ENCODE measurements at places on chromosomes 7 and 10.

DNA sequence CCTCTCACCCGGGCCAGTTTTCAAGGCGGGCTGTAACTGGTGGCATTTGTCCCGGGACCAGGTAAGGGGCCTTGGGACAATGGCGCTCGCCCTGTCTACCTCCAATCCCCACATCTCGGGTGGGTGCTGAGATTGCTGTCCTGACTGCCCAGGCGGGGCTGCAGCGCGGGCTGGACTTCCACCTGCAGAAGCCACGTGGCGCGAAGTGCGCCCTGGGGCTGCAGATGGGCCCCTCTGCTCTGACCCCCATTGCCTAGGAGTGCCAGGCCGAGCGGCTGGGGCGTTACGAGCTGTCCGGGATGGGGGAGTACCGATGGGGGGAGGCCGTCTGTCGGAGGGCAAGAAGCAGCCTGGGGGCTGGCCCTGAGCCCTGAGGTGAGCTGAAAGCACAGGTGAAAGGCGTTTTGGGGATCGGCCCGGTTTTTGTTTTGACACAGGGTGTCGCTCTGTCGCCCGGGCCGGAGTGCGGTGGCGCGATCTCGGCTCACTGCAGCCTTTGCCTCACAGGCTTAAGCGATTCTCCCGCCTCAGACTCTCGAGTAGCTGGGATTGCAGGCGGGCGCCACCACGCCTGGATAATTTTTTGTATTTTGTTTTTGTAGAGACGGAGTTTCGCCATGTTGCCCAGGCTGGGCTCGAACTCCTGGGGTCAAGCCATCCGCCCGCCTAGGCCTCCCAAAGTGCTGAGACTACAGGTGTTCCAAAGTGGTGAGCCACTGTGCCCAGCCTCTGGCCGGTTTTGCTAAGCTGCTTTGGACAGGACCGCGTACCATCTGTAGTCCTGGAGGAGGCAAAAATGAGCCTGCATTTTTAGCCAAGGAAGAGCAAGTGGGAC, at the start of gene SFXN2:
SFXN2 (plus strand) TSS at position 16 of the 835 bp plus-strand sequence. CDS start 12,001 bp downstream, outside the sequence.
- peak; percentile 42 for DNase-seq

GRCh38 chr7:50954716-50955115, 172.0 kb upstream of the GRB10 start:
- DNase-seq: no peak

GRCh38 chr10:60916025-60916424, 28.0 kb downstream of the RHOBTB1 start:
- DNase-seq: no peak

DNA sequence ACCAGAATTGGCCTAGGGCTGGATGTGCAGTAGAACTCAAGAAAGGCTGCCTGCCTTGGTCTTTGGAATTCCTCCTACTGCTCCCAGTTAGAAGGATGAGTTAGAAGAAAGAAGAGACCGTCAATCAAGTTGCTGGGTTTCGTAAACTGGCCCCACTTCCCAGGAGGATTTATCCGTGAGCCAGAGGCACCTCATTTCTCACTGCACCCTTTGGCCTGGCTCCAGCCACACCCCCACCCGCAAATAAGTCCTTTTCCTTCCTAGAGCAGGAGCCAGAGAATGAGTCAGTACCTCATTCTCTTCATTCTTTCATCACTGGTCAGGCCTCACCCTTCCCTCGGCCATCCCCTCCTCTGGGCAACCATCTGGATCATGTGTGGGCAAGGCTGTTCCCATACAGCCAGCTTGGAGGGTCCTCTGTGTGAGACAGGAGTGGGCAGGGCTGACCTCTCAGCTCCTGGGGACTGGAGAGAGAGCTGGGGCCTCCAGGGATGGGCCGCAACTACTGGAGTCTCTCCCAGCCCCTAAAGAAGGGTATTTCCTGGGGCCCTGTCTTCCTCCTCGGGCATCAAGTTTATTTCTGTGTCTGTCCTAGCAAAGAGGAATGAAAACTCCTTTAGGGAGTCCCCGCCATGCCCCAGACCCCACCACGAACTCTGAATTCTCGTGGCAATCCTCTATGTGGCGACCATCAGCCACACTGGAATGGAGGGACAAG, 87.2 kb upstream of the DUSP5 start:
- no peak for DNase-seq

- DNase-seq: no peak
These were observed 21.1 kb downstream of the UNCX start for GRCh38 chr7:1253681-1254181.

- DNase-seq: no peak
These were observed 71.6 kb downstream of the ZRANB1 start for GRCh38 chr10:125013529-125013872.

DNA sequence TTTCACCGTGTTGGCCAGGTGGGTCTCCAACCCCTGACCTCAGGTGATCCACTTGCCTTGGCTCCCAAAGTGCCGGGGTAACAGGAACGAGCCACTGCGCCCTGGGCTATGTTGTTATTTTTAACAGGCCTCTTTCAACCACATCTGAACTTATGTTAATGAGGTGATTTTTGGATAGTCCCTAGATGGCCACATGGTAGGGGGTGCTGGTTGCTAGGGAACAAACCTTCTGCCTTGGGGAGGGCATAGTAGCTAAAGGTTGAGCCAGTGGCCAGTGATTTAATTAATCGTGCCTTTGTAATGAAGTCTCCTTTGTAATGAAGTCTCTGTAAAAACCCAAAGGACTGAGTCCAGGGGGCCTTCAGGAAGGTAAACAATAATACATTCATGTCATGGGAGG, 9.1 kb downstream of the COMTD1 start:
- DNase-seq: no peak

- no peak for DNase-seq
These were observed 127.1 kb upstream of the TCERG1L start for GRCh38 chr10:131438665-131439064.

GRCh38 chr10:45399113-45399512, 25.1 kb downstream of the ALOX5 start:
- no peak for DNase-seq

DNA sequence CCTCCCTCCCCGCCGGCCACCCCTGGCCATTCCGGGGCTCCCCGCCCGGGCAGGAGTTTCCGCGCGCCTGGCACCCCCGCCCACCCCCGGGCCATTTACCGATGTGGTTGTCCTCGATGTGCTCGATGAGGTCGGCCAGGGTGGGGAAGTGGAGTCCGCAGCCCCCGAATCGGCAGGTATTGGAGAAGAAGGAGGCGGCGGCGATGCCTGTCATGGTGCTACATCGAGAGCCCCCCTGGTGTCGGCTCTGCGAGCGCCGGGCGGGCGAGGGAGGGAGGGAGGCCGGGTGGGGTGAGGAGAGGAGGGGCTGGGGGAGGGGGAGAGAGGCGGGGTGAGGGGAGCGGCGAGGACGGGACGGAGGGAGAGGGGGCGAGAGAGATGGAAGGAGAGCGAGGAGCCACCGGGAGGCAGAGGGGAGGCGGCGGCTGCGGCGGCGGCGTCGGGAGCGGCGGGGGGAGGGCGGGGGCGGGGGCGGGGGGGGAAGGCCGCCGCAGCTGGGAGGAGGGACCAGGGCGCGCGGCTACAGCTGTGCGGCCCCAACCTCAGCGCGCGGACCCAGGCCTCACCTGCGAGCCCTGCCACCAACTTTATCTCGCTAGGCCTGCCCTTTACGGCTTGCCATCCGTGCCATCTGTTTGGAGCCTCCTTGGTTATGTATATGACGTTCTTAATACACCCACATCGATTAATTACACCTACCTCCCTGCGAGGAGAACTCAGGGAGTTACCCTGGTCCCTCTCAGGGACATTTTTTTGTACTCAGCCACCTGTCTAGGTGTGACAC, at the start of gene JAZF1:
JAZF1 (minus strand) TSS at position 432 of the 784 bp plus-strand sequence.
- DNase-seq: peak; percentile 15

DNA sequence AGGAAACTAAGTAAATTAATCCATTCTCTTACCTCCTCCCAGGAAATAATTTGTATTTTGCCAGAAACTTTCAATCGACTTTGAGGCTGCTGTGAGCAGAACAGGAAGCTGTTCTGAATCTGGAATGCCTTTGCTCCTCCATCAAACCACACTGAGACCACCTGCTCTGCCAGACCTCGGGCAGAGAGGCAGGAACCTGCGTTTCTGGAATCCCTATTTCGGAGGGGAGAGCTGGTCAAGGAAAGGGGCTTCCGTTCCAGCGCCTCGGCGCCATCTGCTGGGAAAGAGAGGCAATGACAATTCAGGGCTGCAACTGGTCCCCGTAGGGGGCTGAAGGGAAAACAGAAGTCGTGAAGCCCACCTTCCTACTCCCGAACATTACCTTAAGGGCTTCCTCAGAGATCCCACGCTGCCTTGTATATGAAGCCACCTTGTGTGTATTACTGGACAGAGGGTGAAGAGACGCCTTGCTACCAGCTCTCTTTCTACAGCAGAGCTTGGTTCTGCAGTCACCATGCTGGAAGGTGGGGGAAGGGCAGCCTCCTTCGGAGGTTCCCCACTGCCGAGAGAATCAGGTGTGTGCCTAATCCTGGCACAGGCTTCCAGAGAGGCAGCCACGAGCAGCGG, 31.2 kb downstream of the ZNF467 start:
- DNase-seq: peak; percentile 57

- no peak for DNase-seq
These were observed 315.3 kb upstream of the HGF start for GRCh38 chr7:82085116-82085515.

DNA sequence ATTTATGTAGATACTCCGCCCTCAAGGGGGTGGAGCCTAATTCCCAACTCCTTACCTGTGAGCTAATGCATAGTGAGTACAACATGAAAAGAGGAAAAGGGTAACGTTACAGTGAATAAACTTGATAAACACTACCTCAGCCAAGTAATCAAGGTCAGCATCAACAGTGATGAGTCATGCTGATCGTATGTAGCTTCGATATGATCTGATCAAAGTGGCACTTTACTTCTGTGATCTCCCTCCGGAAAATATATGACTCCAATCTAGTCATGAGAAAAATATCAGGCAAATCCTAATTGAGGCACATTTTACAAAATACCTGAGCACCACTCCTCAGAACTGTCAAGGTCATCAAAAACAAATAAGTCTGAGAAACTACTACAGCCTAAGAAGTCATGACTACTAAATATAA, 70.4 kb downstream of the VTI1A start:
- DNase-seq: no peak

DNA sequence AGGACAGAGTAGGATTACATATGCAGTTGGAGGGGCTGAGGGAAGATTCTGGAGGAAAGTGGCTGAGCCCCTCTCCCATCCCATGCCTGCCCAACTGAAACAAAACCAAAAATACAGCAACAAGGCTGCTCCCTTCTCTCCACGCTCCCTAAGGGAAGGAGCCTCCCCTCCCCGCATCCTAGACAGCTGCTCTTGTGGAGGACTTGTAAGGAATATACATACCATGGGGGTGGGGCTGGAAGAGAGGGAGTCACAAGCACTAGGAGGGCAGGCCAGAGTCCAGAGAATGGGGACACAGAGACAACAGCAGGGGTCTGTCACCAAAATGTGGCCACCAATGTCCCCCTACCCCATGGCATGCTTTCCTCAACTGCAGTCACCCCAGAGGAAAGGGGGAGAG, 13.2 kb downstream of the LDB1 start:
- DNase-seq: no peak

GRCh38 chr10:5168897-5169420, 16.0 kb downstream of the AKR1C8 start:
- DNase-seq: peak; percentile 27

DNA sequence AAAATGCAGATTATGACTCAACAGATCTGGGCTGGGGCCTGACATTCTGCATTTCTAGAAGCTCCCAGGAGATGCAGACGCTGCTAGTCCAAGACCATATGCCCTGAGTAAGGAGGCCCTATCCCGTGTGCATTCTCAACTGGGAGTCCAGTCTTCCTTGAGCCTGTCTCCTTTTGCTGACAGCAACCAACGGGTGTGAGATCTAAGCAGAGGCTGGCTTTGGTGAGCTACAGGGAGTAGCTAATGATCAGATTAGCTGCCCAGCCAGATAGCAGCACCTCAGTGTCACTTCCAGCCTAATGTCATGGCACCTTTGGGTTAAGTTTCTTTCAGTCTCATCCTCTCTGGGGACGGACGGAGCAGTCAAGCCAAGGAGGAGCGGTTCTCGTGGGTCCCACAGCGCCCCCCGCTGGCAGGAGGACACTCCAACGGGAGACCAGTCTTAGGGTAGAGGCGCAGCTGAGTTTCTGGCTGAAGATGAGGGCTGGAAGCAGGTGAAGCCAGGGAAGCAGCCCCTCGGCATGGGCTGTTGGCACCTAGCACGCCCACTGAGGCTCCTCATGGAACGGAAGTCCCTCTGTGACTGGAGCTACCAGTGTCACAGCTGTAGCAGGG, 154.0 kb downstream of the CCDC3 start:
- DNase-seq: peak; percentile 23

DNA sequence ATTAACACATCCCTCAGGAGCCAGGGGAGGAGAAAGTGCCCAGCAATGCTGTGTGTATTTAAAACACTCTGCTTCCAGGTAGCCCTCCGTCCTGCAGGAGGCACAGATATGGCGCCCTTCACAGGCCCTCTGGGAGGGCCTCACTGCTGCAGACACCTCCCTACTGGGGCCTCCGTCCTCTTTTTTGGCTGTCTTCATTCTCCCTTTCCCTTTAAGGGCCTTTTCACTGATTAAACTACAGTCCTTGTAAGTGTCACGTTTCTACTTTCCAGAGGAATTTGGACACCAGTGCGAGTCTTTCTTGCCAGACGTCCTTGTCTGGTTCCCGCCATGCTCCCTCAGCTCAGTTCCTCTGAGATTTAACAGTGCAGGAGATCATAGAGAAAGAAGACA, 39.7 kb upstream of the MKRN1 start:
- no peak for DNase-seq

DNA sequence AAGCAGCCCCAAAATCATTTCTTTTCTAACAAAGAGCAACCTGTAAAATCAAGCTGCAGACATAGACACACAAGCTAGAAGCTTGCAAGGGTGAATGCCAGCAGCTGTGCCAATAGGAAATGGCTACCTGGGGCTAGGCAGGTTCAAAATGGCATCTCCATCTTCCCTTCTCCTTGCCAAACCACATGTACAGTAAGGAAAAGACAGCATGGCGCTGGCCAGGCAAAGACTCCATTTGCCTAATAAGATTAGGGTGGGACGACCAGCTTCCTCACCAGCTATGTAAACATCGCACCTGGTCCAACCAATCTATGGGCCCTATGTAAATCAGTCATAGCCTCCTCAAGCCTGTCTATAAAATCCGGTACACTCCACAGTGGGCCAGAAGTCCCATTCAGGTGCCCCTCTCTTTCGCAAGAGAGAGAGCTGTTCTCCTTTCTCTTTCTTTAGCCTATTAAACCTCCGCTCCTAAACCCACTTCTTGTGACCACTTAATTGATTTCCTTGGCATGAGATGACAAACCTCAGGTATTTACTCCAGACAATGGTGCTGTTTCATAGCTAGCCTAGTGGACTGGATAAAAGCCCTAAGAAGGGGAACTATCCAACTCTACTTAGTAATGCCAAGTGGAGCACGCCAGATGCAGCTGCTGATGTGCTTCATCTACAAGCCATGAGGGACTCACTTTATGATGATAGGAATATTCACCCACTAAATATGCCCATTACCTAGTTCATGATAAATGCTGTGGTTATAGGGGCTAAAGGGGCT, 44.1 kb downstream of the HTR7 start:
- no peak for DNase-seq

GRCh38 chr10:51100221-51100620, 25.9 kb downstream of the PRKG1 start:
- no peak for DNase-seq
